GM20000 (cell line): ENCODE measurements at places on chromosomes 4 and X.

DNA sequence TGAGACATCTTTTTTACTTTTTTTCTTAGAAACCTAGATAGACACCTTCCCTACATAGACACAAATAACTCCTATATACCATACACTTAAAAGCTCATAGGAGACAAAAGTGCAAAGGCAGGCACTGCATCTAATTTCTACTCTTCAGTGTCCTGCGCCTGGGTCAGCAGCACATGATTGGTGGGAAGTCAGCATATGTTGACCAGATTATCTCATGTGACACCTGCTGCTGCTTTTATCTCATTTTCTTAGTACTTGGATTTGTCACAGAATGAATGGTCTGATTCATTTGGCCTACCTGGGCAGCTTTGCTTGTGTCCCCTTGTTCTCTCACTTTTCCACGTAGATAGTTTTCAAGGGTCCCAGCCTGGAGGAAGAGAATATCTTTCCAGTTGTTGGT lies 24.9 kb upstream of the LNX1 start:
- DNase-seq = no peak

DNA sequence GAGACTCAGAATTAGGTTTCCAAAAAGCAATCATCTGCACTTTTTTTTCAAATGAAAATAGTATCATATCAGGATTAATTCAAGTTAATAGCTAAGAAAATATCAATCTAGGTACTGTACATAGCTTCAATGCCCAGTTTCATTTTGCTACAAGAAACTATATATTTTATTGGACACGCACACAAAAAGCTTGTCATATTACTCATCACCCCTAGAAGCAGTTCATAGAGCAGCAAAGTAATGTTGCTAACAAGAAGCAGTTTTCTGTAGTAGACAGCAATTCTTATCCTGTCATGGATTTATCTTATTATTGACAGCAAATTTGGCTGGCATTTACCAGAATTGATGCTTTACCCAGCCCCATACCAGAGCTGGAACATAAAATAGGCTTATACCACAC lies 52.3 kb upstream of the LSM6 start:
- DNase-seq = no peak

DNA sequence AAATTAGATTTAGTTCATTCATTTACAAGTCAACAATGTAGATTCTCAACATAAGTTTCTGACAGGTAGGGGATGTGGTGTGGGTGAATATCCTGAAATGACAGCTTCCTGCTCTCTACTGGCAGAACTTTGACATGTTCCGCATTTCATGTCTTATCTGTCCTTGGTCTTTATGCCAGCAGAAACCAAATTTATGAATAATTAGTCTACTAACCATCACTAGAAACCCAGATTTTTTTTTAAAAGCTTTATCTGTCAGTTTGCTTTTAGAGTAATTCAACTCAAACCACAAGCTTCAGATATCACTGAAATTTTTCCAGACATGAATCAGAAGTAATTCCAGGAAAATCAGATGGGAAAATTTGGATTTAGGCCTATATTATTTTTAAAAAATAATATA lies 17.9 kb downstream of the COQ2 start:
- no peak for DNase-seq

DNA sequence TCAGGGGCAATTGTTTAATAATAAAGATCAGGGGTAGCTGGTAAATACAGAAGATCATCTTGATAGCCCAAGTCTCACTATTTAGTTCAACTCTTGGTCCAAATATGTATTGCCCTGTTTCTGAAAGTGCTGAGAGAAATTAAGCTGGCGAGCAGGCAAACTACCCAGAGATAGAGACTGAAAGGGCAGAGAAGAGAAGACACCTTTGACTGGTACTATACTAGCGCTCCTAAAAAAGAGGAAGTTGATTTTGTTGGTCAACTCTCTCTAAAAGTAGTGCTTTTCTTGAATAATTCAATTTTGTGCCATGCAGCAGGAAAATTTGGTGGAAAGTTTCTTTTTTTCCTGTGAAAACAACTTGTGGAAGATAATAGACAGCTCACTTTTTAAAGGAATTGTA lies 64.0 kb downstream of the IGSF1 start:
- DNase-seq = no peak

DNA sequence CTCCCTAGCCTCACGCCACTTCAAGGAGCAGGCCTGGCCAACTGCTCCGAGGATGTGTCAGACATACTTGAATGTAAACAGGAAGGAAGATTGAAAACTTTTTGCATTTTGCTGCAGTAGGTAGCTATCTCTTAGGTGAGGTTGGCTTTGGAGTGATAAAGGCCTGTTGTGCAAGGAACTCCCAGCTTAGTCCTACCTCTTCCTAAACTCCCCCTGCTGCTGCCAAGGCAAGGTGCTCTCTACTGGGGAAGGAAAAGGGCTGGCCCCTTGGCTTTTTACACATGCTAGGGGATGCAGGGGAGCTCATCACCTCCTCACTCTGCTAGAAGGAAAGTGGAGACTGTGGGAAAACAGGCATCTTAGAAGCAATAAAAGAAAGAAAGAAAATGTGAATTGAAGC lies 10.7 kb upstream of the BRS3 start:
- no peak for DNase-seq

DNA sequence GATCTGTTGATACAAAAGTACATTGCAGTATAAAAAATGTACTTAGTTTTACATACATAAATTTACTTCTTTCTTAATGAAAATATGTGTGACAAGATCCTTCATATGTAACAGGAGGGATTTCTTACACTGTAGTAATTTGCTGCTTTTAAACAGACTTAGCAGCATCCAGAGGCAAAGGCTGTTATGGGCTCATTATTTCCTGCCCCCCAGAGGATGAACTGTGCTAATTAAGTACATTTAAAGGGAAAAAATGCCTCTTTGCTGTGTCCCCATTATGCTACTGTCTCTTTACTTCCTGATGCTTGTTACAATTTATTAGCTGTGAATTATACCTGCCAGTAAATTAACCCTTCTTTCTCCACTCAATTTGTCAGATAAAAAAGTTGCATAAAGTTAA lies 47.1 kb downstream of the NDST3 start:
- DNase-seq = no peak

DNA sequence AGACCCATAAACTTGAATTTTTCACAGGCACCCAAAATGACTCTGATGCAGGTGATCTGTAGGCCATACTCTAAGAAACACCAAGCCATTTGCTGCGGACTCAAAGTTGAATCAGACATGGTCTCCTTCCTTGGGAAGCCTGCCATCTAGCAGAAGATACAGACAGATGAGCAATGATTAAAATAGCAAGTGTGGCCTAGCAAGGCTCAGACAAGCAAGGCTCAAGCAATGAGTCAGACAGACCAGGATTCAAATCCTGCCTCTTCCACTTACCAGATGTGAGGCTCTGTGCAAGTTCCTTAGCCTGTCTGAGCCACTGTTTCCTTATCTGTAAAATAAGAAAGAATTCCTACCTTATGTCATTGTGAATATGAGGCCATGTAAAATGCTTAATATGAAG lies 2.3 kb downstream of the CCDC149 start:
- DNase-seq = no peak

- DNase-seq = no peak
These were observed 2.7 kb upstream of the PDGFC start for GRCh38 chr4:156974264-156974663.

DNA sequence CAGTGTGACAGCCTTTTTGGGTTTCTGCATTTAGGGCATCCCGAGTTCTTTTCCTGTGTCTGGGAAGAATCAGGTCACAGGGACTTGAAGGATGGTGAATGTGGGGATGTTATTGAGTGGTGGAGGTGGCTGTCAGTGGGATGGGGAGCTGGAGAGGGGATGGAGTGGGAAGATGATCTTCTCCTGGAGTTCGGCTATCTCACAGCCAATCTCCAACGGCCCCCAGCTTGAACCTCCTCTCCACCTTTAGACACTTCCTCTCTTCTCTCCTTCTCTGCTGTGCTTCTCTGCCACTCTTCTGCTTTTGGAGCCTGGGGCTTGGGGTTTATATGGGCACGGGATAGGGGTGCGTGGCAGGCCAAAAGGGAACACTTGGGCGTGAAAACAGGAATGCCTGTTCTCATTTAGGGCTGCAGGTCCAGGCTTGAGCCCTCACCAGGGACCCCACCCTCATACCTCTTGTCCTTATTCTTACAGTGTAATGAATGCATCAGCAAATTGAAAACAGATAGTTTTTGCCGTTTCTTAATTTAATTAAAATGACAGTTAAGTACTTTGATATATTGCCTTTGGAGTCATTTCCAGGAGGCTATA lies 37.5 kb downstream of the USP9X start:
- no peak for DNase-seq
